ENCODE measurements at places on chromosomes 3 and 15.
A peak's percentile ranks its signal among the peaks of the same experiment; 100 is the strongest.

GRCh38 chr3:126355777-126356372 is 1.3 kb downstream of the KLF15 start:
- DNase-seq = no peak

DNA sequence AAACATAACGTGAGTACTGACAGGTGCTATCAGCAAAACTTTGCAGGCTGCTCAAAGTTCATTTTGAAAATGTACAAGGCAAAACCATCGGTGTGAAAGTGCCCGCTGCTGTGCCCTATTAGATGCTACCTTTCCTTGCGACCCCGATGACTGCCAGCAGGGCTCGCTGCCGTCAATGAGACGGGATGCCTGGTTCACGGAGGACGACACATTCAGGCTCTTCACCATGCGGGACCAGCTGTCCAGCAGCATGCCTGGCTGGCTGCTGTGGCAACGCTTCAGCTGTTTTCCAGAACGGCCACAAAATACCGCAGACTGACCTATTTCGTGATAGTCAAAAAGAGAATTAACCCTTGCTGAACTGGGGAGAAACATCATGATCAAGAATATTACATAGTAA is 92.7 kb upstream of the OCA2 start:
- no peak for DNase-seq

GRCh38 chr3:149247008-149247710 is 25.5 kb upstream of the CP start:
- DNase-seq = no peak

DNA sequence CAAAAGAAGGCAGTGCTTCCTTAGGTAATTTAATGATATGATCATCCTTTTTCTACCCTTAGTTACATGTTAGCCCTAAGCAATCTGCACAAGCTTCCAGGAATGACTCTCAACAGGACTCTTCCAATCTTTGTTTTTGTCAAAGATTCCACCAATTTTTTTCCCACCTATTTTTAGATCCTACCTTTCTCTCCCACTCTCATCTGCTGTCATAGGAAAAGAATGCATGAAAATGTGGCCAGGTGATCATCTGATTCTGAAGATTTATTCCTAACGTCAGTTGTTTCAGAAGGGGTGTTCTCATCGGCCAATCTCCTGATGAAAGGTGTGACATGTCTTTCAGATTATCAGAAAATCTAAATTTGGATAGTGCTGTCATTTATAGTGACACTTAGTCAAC is 7.2 kb downstream of the CCDC54 start:
- DNase-seq = no peak

- DNase-seq = no peak
Measured at GRCh38 chr15:100156201-100156600, 185.6 kb downstream of the ADAMTS17 start.

GRCh38 chr3:179224584-179224983 is 26.3 kb downstream of the KCNMB3 start:
- no peak for DNase-seq

- no peak for DNase-seq
Measured at GRCh38 chr15:74954515-74954914, 2.1 kb downstream of the RPP25 start.

DNA sequence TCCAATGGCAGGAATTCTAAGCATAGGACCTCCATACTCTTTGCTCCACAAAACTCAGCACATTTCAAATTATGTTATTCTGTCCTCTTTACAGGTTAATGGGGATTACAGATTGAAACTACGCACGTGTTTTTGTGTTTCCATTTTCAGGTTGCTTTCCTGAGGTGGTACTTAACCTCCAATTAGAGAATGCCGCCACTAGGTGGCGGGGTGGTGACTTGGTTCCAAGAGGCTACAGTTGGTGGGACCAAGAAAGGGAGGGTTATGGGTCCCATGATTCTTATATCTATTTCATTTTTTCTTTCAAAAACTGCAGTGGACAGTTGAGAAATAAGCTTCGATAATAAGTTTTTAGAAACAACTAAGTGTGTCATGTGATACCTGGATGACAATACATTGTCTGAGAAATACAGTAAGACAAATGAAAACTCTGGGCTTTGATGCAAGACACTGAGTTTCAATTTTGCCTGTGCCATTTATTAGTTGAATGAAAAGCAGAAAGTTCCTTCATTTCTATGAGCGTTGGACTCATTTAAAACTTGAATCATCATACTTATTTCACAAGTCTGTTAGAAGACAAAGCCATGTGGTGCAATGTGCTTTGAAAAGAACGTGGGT is 539.0 kb downstream of the FGF12 start:
- DNase-seq = no peak

DNA sequence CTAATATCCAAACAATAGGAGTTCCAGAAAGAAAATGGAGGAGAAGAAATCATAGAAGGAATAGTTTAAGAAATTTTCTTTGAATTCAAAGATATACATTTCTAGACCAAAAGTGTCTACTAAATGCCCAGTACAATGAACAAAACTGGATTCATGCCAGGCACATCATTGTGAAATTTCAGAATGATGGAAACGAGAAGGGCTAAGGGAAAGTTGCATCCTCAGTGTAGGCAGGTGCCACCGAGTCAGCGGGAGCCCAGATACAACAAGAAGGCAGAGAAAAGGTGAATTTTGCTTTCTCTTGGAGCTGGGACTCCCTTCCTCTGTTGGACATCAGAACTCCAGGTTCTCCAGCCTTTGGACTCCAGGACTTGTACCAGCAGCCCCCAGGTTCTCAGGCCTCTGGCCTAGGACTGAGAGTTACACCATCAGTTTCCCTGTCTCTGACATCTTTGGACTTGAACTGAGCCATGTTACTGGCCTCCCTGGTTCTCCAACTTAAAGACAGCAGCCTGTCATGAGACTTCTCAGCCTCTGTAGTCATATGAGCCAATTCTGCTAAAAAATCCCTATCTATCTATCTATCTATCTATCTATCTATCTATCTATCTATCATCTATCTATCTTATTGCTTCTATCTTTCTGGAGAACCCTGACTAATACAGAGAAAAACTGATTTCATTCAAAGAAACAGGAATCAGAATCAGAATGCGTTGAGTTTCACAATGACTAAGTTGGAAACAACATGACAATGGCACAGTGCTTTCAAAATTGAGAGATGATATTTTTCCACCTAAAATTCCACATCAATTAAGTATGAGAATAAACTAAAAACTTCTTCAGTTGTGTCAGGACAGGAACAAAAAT is 207.7 kb downstream of the FAM43A start:
- no peak for DNase-seq

GRCh38 chr3:11072631-11073030 is 80.1 kb downstream of the SLC6A1 start:
- DNase-seq = no peak

- no peak for DNase-seq
Measured at GRCh38 chr15:87563869-87564268, 692.7 kb downstream of the NTRK3 start.

GRCh38 chr3:4350789-4351163 is 47.6 kb downstream of the SETMAR start:
- peak; percentile 50 for DNase-seq

DNA sequence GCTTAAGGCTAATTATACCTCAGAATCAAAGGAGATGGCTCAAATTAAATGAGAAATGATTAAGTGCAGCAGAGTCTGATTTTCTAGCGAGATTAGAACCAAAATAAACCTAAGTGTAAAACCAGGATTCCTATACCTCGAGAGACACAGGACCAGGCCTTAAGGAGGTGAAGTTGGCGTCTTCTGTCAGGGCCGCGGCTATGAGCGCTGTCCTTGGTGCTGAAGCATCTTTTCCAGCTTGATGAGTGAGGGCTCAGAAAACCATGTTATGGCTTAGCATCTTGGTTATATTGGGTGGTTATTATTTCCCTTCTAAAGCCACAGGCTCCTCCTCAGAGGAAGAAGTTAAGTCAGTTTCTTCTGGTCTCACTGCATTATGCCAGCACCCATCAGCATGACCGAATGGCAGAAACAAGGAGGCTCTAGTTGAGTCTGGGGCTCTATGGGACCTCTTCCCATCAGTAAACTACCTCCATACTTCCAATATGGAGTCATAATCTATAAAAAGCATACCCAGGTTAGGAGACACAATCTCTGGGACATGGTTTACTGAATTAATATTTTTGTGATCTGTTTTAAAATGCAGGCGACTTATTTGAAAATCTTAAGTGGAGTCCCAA is 120.1 kb upstream of the NMNAT3 start:
- no peak for DNase-seq

GRCh38 chr3:149472030-149472797 is 2.3 kb upstream of the TM4SF4 start:
- DNase-seq = no peak

- no peak for DNase-seq
Measured at GRCh38 chr3:197028728-197029510, 698 bp downstream of the MELTF start.

- no peak for DNase-seq
Measured at GRCh38 chr3:177960014-177960413, 576.2 kb upstream of the KCNMB2 start.

Measured in activated gamma-delta T cell treated with Interleukin-2 at 50 U/mL for 16 hours (primary cell).